ENCODE measurements at places on chromosomes 7 and 10. TPM values are rescaled to one million over a fixed set of nuclear protein-coding genes. Genes with fewer than 3 reads are reported as not detected.

DNA sequence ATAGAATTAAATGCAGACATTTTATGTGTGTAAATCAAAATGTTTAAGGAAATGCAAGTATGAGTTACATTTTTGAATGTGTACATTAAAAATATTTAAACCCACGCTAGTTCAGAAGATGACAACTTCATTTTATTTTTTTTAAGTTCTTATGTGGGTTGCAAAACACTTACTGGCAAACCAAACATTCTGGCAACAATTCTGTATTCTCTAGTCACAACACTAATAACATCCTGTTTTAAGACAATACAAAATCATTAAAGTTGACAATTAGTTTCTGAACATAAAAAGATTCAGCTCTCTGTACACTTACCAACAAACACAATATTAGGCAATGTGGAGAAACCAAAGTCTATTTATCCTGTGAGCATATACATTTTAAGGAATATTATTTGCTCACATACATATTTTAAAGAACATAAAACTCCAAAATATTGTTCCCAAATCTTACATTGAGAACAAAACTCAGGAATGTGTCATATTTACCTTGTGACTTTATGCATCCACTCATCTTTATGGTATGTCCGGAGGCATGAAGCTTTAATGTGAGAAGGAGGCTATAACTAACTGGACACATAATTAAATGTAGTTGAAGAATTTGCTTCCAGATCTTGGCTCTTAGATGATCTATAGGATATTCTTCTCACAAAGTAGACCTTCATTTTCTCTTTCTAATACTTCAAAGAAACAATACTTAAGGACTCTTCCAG, 134.7 kb downstream of the DGKB start:
- DNase-seq, result no peak

DNA sequence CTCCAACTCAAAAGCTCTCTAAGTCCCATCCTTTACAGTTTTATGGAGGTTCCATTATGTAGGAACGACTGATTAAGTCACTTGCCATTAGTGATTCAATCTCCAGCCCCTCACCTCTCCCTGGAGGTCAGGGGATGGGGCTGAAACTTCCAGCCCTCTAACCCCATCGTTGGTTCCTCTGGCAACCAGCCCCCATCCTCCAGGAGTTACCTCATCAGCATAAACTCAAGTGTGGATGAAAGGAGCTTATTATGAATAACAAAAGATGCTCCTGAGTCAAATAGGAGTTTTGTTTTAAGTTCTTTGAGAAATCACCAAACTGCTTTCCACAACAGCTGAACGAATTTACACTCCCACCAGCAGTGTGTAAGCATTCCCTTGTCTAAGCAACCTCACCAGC, 494.3 kb upstream of the AUTS2 start:
- DNase-seq, result no peak

- no peak for DNase-seq
Measured at GRCh38 chr7:101411508-101411874, 48.8 kb downstream of the COL26A1 start.

GRCh38 chr7:35771776-35772175, 29.1 kb upstream of the SEPTIN7 start:
- DNase-seq, result no peak

The MYO1G gene
- 107 TPM for total RNA-seq

- no peak for DNase-seq
Measured at GRCh38 chr10:11354823-11355222, 256.6 kb downstream of the USP6NL start.

DNA sequence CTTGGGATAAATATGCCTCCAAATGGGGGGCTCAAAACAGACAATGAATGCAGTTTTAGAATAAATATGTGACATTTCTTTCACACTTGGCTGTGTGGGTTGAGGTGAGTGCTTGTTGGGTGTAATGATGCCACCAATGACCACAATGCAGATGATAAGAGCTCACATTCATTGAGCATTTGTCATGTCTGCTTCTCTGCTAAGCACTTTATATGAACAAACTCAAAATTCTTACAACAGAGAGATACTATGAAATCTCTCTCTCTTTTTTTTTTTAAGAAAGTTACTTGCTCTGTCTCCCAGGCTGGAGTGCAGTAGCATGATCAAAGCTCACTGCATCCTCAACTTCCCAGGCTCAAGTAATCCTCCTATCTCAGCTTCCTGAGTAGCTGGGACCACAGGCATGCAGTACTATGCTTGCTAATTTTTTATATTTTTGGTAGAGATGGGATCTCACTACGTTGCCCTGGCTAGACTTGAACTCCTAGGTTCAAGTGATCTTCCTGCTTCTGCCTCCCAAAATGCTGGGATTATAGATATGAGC, 185.4 kb downstream of the JCAD start:
- no peak for DNase-seq

The ADAM22 gene
- total RNA-seq, result 2.0 TPM

- DNase-seq, result peak; percentile 67
Measured at GRCh38 chr7:38796626-38797501, 112.1 kb downstream of the VPS41 start.

DNA sequence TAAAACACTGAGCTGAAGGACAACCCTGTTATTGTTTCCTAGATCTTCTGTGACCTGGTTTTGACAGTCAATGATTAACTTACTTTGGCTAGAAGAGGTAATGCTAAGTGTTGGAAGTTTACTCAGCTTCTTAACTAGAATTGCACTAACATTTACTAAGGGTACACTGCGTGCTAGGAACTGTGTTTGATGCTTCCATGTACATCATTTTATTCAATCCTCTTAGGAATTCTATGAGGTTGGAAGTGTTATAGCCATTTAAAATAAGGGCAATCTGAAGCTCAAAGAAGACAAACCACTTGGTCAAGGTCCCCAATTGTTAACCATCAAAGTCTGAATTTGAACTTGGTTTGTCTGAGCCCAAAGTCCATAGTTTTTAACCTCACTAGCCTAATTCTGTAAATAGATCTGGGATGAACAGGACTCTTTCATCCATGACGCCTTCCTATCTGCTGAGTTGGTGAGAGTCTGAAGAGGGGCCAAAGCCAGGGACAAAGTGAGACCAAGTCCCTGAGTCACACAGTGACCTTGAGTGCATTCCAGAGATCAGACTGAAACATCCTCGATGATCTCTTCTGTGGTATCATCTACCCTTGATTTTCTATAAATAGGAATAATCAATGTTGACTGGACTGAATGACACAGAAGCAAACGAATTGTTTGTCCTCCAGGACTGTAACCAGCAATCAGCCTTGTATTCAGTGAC, 29.2 kb upstream of the ZNRF2 start:
- DNase-seq, result no peak

Data from B cell (primary cell).